A549 treated with RU486 at 1 μM for 4 hours (cell line): ENCODE measurements at places on chromosomes 1 and 21. TPM values are rescaled to one million over a fixed set of nuclear protein-coding genes. Genes with fewer than 3 reads are reported as not detected.

VSIG8 gene
- total RNA-seq, result 0.07 TPM in 1 of 5 replicates, not detected in the others

PRR9 gene
- not detected in 5 replicates for total RNA-seq

FAM151A gene
- total RNA-seq, result not detected in 5 replicates

TMEM52 gene
- 0.30 to 1.0 TPM (median 0.88 TPM) in 5 replicates for total RNA-seq
